ENCODE measurements at places on chromosomes 2 and 18. TPM values are rescaled to one million over a fixed set of nuclear protein-coding genes. Genes with fewer than 3 reads are reported as not detected.

FAM237A gene
- total RNA-seq = not detected

GRCh38 chr18:74714791-74715190 is 117.1 kb downstream of the ZNF407 start:
- no peak for DNase-seq

DNA sequence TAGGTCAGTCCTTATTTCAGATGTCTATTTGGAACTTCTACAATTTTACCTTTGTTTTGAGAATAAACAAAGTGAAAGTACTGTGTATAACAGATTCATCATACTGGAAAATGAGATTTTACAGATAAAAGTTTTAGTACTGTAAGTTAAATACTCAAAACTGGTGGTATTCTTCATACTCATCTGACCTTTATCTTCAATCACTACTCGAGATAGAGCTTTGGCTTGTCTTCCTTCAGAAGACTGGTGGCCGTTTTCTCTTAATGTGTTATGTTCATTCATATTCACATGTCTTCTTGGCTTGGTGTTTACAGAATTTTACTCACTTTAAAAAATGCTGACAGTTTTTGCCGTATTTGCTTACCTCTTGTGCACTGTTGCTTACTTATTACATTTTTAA is 2.1 kb downstream of the SPOPL start:
- DNase-seq = no peak

DNA sequence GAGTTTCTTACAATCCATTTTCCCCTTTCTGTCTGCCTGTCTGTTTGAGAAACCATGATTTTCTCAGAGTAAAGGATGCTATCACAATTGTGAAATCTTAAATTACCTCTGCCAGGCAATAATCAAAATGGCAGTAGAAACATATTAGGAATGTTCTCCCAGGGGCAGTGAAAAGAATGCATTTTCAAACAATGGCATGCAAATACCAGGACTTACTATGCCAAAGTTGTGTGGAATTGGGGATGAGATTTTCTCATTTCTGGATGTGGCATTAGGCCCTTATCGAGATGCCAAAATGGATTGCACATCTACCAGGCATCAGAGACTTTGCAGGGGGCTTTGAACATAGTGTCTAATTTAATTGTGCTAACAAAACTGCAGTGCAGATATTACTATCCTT is 821.4 kb downstream of the RNF144A start:
- no peak for DNase-seq

AQP12B gene
- total RNA-seq = not detected

GRCh38 chr2:195509551-195509950 is 147.5 kb upstream of the SLC39A10 start:
- no peak for DNase-seq

Data from lung microvascular endothelial cell (primary cell).